ENCODE measurements at places on chromosomes 2 and 18.

DNA sequence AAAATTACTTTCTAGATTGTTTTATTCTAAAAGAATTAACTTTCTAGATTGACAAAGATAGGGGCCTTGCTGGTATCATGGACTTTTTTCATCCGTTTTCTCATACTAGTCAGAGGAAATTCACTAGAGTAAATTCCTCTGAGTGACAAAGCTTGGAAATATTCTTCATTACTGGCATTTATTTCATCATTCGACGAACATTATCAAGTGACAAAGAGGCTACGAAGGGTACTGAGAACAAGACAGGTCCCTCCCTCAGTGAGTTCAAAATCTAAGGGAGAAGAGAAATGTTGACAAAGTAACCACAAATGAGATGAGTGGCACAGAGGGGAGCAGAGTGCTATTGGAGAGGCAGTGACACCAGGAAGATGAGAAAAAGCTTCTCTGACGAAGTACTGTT lies 4.3 kb downstream of the EPG5 start:
- DNase-seq = no peak

DNA sequence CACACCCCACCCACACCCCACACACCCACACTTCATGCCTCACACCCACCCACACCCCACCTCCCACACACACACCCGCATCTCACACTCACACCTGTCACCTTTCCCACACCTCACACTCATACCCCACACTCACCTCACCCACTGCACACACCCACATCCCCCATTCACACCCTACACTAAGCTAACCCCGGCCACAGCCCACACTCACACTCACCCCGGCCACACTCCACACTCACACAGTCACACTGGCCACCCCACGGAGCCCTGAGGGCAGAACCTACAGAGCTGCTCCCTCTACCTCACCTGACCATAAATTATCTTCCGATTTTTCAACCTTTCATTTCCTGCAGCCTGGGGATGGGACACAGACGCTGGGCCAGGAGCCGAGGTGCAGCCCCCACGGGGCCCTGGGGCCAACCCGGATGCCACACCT lies 241.3 kb downstream of the HDAC4 start:
- no peak for DNase-seq

DNA sequence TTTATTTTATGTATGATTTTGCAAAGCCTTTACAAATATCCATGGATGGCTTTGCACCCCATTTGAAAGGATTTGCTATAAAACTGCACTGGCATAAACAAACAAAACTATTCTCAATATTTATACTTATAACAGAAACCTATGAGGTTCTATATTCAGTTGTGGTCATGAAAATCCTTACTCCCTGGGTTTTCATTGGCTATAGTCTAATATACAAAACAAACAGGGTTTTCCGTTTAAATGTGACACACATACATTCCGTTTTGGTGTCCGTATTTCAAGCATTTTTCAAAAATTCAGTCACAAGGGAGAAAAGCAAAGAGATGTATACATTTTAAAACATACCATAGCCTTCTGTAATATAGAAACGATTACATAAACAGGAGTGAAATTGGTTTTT lies 100.0 kb downstream of the TCF4 start:
- DNase-seq = no peak

- peak; percentile 70 for DNase-seq
Observed at GRCh38 chr2:71800106-71800809, 346.9 kb downstream of the DYSF start.

- DNase-seq = no peak
Observed at GRCh38 chr2:136332436-136333095, 214.6 kb upstream of the CXCR4 start.

- peak; percentile 84 for DNase-seq
Observed at GRCh38 chr2:39778775-39779340, at the start of gene THUMPD2. TSS of gene THUMPD2 (minus strand) at chr2:39779258. CDS start at chr2:39779239, 19 bp downstream.

DNA sequence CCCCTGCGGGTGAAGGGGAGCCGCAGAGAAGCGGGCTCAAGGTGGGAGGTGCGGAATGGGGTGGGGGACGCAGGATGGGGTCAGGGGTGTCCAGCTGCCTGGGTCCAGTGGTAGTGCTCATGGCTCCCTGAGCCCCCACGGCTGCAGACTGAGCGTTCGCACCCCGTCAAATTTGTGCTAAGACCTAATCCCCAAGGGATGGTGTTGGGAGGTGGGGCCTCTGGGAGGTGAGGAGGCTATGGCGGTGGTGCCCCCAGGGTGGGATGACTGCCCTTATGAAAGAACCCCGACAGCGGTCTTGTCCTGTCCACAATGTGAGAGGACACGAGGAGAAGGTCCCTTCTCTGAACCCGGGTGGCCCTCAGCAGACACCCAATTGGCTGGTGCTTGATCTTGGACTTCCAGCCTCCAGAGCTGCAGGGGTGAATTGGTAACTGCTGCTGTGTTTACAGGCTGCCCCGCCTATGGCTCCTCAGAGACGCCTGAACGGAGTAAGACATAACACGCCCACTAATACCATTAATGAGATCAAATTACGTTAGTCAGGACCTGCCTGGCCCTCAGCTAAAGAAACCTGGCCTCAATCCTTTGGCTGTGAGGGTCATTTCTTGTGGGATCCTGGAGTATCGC lies 42.6 kb downstream of the PXDN start:
- no peak for DNase-seq

DNA sequence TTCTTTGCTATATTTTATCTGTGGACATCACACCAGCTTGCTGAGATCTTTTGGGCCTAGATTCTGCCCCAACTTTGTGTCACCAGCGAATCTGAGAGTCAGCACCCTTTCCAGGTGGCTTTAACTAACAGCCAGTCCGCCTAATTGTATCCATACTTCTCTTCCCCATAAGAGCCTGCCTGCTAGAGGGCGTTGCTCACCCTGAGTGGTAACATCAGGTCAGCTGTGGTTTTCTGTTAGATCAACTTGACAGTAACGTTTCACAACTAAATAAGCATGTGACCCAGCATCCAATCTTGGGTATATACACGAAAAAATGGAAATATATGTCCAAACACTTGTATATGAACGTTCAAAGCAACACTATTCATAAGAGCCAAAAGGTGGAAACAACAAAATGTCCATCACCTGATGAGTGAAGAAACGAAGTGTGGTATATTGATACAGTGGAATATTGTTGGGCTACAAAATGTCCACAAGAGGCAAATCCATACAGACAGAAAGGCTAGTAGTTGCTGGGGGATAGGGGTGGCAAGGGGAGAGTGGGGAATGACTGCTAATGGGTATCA lies 24.9 kb downstream of the EFHD1 start:
- DNase-seq = no peak

DNA sequence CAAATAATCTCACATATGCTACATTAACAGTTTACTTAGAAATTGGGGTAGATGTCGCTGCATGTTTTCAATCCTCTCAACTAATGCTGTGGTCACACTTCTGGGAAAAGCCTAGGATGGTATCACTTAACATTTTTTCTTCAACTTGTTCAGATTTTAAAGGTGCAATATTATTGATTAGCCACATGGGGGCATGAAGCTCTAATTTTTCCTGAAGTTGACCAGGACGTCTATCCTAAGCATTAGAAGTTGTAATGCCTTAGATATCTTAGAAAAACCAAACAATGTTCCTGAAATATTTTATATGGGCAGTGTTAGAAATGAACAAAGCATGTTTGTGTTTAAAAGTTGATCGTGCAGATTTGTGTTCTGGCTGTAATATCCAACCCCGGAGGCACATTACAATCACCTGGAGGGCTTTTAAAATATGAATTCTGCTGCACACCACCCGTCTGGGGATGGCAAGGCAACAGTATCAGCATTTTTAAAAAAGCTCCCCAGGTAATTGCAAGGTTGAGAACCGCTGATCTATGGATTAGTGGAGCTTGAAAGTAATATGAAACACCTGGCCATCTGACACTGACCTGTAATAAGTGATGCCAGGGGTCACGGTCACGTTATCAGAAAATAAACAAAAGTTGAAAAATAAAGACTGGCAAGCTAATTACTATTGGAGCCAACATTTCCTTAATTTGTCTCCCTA lies 100.5 kb upstream of the LMAN1 start:
- no peak for DNase-seq

DNA sequence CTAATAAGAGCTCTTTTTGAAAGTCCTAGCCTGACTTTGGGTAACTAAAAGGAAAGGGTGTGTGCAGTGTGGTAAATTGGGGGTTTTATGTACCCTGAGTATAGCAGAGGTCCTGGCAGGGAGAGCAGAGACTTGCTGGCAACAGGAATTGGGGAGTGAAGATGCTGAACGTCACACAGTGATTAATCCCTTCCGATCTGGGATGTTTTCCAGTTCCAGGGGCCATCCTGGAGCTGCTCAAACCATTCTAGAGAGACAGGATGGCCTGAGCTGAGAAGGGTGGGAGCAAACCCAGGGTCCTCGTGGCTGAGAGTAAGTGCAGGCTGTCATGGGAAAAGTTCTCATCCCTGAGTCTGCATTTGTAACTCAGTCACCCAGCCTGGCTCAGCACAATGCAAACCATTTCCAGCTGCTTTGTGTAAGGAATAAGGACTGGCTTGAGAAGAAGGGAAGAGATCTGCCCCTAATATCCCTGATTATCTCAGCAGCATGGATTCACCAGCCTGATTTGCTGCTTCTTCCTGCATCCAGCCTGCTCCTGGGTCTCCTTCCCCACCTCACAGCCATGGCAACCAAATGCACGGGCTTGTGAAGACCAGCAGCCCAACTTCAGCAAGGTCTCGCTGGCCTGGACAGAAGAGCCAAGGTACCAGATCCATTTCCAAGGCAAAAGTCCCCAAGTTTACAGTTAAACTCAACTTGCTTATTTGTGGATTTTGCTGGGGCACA lies 47.1 kb upstream of the CELF4 start:
- no peak for DNase-seq

- DNase-seq = no peak
Observed at GRCh38 chr2:229088517-229088913, 182.6 kb downstream of the PID1 start.

DNA sequence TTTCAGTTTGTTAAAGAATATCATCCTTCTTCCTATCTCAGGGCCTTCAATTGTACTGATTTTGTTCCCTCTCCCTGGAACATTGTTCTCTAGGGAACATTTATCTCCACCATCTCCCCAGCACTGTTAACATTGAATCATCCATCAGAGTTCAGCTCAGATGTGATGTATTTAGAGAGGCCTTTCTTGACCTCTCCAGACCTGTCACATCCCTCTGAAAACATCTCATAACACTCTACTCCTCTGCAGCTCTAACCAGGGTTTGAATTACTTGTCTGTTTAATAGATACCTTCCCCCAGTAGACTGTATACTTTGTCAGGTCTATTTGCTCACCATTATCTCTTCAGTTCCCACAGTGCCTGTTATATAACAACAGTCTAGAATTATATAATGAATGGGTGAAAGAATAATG lies 98.6 kb downstream of the GALNT1 start:
- no peak for DNase-seq

DNA sequence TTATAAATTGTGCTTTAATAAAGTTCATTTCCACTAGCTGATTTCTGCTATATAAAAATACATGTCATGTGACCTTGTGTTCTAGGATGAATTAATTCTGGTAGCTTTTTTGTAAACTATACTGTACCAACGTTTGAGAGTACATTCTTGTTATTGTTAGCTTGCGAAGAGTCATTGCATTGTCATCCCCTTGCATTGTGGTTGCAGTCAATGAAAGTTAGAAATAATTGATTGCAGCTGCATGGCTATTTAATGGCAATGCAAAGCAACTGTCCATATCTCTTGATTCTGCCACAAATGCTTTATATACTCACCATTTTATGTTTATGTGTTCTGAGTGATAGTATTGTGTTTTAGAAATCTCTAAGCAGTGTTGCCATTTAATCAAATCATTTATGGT lies 91.6 kb downstream of the ZNF407 start:
- no peak for DNase-seq

DNA sequence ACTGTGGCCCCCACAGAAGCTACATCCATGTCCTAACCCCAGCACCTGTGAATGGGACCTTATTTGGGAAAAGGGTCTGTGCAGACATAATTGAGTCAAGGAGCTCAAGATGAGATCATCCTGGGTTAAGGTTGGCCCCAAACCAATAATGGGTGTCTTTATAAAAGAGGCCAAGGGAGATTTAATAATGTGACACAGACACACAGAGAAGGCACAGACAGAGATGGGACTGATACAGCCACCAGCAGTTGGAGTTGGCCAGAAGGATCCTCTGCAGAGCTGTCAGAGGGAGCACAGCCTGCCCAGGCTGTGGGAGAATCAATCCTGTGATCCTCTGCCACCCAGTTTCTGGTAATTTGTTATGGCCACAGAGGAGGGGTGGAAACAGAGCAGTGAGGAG lies 26.0 kb downstream of the SNORC start:
- no peak for DNase-seq

- DNase-seq = no peak
Observed at GRCh38 chr2:191789796-191790195, 57.1 kb downstream of the CAVIN2 start.

- no peak for DNase-seq
Observed at GRCh38 chr2:28544922-28545589, 49.2 kb downstream of the PLB1 start.

DNA sequence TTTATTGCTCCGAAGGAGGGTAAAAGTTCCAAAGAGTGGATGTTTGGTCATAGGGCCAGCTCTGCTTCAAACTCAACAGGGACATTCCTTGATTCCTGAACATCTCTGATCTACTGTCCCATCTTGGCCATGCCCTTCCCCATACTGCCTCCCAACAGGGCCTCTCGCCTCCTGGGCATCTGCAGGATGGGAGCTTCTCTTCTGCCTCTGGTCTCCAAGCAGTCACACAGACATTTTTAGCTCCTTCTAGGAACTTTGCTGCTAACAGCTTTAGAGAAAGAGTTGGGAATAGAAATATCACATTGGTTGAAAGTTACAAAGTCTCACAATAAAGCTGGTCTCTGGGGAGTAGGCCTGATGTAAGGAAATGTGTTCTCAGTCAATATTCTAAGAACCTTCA lies 9.4 kb upstream of the DGUOK start:
- DNase-seq = no peak

- no peak for DNase-seq
Observed at GRCh38 chr2:199663157-199663556, 187.8 kb downstream of the FTCDNL1 start.

GRCh38 chr2:160060297-160060696 lies 2.1 kb downstream of the PLA2R1 start:
- no peak for DNase-seq
